ENCODE measurements at places on chromosomes 6 and 20.

- DNase-seq = no peak
These were observed 963.5 kb upstream of the SLC35B3 start for GRCh38 chr6:9398767-9399373.

GRCh38 chr6:168130168-168130696 lies 51.2 kb upstream of the FRMD1 start:
- DNase-seq = no peak

DNA sequence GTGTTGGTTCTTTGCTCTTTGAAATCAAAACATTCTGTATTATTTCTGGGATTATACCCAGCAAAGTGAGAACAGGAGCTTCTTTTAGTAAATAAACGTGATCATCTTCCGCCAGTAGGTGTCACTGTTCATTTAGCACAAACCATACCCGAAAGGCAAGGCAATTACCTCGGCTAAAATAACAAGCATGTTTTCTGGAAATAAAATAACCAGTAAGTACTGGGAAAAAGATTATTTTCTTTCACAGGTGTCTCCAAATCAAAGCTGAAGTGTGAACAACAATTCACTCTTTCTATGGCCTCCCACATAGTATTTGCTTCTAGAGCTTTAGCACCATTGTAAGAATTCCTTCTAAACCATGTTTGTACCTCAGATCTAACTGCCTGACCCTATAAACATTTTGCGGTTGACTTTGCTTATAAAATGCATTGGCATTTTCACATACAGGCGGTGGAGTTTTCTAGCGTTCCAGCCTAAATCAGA lies 144.6 kb upstream of the AGPAT4 start:
- DNase-seq = no peak

DNA sequence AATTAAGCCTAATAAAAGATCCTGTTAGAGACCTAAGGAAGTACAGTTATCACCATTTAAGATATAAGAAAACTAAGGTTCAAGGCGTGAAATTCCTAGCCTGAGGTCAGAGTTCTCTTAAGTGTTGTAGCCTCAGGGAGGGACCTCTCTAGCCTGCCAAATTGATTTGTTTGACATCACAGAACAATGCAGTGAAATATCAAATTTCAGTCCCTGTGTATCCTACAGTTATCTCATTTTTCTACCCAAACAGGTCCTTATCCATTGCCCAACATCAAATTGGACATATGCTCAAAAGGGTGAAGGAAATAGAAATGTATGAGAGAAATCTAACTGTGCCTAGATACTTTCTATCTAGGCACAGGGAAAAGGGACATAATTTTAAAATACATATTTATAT lies 63.0 kb downstream of the NCOA7 start:
- no peak for DNase-seq

GRCh38 chr6:150967910-150968309 lies 102.4 kb downstream of the MTHFD1L start:
- no peak for DNase-seq

DNA sequence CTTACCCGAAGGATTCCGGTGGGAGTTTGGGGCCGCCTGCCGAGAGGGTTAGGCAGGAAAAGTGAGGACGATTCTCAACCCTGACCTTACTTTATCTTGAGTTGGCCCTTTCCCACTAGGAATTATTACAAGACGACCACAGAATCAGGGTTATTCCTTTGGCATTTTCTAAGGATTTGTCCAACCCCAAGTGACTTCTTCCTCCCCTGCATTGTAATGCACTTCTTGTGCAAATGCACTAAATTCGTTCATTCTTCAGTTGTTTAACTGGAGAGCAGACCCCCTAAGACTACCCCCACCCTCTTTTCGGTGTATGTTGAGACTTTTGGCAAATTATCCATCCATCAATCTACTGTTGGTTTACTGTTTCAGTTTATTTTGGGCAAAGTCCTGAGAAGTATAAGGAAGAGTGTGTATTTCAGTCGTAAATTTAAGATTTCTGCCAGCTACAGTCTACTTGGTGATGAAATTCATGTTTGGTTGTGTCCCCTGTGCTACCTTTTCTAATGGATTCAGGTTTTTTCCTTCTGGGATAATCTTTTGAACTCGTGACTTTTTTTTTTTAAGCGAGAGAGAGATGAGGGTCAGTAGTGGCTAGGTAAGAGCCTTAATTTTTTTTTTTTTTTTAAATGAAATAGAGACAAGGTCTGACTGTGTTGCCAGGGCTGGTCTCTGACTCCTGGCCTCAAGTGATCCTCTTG lies 611 bp upstream of the TMEM217 start:
- no peak for DNase-seq

DNA sequence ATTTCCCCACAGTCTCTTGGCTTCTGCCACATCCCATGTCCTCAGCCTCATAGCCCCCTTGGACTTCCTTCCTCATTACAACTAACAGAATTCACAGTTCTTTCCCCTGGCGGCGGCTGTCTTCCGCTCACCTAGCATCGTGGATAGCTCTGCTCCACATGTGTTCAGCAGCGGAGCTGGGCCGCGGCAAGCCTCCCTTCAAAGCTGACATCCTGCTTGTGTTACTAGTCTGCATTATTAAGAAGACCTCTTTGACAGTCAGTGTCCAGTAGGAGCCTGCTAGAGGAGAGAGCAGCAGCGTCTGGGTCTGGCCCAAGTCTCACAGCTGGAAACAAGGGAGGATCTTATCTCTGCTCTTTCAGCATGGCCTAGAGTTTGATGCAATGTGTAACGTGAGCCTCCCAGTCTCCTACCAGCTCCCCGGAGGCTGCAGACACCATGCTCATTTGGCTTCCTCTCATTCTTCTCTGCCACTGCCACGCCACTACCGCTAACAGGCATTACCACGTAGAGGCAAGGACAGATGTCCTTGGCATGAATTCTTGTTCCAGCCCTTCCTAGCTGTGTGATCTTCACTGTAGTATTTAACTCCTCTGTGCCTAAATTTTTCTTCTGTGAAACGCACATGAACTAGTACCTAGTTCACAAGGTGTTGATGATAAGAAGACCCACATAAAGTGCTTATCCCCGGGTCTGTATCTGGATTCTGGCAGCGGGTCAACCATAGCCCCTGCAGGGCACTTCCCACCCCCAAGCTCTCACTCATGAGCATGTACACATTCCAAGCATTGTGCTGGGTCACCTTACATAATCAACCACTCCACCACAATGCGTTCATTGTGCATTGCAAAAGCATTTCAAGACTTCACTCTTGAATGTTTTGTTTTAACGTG lies 107.1 kb upstream of the BACH2 start:
- no peak for DNase-seq

- DNase-seq = no peak
These were observed 72.8 kb downstream of the ATXN1 start for GRCh38 chr6:16688436-16688835.

DNA sequence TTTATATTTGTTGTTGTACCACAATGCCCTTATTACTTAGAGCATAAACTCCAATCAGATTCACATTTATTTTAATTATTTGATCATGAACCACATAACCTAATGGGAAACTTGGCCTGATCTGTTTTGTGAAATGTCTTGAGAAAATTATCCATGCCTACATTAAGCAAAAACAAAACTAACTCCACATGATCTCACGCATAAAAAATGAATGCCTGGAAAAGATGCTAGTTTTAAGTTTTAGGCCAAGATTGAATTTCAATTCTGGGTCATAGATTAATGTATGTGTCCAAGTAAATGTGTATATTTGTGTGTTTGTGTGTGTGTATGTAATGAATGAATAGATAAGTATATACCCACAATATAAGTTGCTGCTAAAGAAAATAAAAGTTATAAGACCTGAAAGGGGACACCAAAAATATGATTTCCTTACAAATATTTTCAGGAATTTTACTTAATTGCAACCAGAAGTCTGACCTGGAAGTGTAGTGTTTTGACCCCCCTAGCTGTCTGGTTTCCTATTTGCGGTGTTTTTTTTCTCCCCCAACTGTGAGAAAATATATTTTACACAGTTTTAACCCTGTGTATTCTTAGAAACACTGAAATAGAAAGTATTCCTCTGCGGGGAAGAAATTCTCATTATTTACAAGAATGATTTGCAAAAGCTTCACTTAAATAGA lies 97.2 kb downstream of the JAG1 start:
- DNase-seq = no peak

- no peak for DNase-seq
These were observed 187.5 kb downstream of the BACH2 start for GRCh38 chr6:90109141-90109540.

All from esophagus squamous epithelium (tissue), 5 donors.